Stimulated activated CD8-positive, alpha-beta memory T cell treated with anti-CD3 and anti-CD28 coated beads, Interleukin-7, amount 100 ng/mL, for 1 hour (primary cell): ENCODE measurements at places on chromosomes 2 and 18.

DNA sequence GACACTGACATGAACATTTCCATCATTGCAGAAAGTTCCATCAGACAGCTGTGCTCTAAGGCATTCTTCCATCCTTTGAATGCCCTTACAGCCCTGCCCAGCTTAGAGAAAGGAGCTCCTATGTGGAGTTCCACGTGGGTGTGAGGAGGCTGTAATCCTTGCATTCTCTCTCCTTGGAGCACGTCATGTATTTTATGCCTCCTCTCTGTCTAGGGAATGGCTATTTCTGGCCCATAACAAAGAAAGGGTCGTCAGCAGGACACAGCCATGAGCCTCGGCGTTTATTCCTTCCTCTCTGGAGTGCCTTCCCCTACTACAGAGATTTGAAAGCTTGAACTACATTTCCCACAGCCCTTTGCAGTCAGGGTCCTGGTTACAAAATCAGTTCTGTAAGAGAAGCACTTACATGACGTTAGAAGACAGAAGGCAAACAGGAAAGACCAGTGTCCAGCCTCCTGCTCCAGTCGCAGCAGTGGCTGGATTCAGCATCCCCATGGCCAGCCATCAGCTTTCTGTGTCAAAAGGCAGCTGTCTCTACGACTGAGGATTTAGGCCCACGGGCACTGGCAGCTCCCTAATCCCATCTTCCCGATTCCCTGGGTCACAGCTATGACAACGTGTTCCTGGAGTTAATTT, 234.9 kb downstream of the TFCP2L1 start:
- DNase-seq: no peak

- no peak for DNase-seq
Measured at GRCh38 chr2:229087267-229087666, 183.8 kb downstream of the PID1 start.

DNA sequence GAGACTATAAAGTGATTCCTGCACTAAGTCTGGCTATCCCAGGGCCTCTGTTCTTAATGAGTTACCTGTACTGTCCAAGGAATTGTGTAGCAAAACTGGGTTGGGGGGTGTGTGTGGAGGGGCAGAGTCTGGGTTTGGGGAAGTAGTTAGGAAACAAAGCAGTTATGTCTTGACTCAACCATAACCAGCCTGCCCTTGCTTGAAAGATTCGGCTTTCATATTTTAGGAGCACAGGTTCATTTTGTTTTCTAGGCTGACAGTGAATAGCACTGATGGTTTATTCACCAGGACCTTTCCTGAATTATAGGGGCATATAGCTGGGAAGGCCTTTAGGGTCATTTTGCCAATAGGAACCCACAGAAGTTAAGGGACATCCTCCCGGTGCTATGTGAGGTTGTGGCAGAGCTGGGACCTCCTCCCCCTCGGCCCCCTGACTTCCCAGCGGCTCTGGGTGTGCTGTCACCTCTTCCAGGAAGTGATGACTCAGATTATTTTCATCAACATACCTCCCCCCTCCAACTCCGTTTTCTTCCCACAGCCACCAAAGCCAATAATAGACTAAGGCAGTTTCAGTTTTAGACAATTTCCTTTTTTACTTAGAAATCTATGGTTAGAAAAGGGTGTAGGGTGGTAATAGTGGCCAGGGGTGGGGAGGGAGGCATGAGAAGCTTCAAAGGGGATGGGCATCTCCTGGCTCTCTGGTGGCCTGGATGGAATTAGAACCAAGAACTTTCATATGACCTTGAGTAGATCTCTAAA, 44.8 kb downstream of the SETBP1 start:
- peak; percentile 35 for DNase-seq

DNA sequence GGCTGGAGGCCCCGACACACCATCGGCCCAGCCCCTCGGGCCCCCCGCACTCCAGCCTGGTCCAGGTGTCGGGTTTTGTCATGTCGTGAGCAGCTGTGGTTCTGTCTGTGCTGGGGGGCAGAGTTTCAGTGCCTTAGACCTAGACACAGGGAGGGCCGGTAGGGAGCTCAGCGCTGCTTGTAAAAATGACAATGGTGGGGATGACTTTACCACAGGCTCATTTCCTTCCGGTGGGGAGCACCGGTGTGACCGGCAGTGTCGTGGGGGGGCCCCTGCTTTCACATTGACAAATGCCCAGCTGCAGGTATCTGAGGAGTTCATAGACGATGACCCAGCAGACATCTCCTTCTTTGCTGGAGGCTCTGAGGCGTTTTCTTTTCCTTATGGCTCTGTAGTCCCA, 66.9 kb downstream of the STK25 start:
- no peak for DNase-seq

DNA sequence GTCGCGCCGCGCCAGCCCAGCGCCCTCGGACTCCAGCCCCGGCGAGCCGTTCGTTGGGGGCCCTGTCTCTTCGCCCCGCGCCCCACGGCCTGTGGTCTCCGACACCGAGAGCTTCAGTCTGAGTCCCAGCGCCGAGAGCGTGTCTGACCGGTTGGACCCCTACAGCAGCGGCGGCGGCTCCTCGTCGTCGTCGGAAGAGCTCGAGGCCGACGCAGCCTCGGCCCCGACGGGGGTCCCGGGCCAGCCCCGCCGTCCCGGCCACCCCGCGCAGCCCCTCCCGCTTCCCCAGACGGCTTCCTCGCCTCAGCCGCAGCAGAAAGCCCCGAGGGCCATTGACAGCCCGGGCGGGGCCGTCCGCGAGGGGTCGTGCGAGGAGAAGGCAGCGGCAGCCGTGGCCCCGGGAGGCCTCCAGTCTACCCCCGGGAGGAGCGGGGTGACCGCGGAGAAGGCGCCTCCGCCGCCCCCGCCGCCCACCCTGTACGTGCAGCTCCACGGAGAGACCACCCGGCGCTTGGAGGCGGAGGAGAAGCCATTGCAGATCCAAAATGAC, 1.4 kb downstream of the PHLPP1 start:
- peak; percentile 5 for DNase-seq

DNA sequence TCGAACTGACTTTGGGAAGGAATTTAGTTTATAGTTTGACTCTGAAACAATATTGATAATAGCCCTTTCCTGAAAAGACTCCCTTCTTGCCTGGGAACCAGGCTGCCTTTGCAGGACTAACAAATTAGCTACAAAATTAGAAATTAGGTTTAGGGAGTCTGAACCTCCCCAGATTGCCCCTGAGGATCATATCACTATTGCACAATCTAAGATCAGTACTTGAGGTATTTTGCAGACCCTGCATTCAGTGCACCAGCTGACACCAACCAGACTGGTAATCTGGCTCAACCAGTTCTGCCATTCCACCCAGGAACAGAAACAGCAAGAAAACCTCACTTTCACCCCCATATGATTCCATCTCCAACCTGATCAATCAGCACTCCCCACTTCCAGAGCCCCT, 131.8 kb upstream of the GALNT5 start:
- no peak for DNase-seq

- no peak for DNase-seq
Measured at GRCh38 chr18:74116633-74117554, 30.7 kb downstream of the FBXO15 start.

DNA sequence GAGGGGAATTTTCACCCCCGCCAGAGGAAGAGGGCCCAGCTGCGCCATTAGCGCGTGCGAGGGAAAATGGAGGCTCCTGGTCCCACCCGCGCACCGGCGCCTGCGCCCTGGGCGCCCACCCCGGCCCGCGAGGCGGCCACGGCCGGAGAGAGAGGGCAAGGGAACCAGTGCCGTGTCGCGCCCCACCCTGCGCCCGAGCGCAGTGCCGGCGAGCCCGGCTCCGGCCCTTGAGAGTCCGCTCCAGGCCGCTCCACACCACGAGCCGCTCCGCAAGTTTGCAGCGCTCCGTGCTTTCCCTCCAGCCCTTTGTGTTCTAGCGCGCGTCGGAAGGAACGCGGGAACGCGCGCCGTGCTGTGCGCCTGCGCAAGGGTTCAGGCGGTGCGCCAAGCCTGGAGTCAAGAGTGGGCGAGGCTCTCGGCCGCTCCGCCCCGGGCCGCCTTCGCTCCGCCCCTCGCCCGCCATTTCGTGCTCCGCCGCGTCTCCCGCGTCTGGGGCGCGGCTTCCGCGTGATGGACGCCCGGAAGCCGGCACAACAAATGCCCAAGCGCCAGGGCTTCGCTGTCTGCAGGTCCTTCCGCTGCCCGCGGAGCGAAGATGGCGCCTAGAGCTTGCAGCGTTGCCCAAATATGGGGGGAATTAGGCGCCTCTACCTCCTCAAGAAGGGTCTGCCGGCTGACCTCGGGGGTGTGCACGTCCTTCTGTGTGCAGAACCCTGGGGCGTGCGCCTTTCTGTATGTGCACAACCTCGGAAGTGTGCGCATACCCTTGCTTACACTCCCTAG, 46.1 kb upstream of the PTMA start:
- peak; percentile 95 for DNase-seq

GRCh38 chr2:81481242-81481993, 1176.9 kb upstream of the LRRTM1 start:
- no peak for DNase-seq

DNA sequence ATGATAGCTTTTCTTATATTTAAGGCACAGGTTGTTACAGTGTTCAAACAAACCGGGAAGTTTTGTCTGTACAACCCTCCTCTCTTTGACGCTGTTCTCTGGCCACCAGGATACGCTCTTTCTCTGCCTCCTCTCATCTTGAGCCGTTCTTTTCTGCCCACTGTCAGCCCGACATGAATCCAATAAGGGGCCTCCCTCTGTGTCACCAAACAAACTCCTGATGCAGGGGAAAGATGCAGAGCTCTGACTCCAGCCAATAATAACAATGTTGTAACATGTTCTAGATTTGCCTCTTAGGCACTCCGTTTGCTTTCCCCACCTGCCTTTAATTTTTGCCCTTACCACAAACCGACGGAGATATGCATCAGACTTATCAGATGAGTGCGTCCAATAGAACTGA, 449.3 kb downstream of the SLC4A3 start:
- no peak for DNase-seq

DNA sequence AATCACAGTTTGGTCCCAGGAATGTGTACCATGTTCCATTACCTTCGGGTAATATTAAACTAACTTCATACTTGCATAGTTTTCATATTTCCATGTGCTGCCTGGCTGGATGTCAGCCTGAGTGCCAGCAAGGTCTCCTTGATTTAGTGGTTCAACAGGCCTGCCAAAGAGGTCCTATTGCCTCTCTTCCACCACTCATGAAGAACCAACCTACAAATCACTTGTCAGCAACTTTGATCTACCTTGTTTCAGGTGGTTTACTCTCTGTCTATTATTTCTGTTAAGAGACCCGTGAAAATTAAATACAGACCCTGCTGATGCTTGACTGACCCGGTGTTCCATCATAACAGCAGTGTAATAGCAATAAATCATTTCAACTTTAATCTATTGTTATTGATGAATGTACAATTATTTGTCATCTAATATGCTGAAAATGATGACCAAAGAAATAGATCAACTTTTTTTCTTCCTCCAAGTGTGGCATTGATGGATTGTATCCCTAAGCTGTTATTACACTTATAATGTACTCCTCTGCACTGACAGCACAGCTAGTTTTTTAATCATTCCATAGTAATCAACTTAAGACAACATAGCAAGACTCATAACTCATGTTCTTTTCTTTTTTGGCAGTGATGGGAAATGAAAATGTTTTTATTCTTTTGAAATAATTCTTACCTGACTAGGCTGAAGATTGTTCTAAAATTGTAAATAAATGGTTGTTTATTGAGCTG, 1220.2 kb upstream of the ACVR2A start:
- no peak for DNase-seq

DNA sequence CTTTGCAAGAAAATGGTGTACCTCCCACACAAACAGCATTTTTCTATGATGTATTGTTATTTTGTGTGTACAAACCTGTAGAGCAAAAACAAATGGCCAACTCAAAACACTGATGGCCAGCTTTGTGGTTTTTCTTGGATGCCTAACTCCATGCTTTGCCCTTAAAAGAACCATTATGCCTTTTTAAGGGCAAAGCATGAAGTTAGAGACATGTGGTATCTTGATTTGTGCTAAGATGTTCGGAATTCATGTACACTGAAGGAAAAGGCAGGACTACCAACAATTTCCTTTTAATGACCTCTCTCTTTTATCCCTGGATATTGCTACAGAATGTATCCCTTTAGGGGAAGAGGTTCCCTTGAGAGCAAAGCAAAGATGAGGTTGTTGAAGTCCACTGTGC, 273.6 kb downstream of the SCG2 start:
- no peak for DNase-seq

DNA sequence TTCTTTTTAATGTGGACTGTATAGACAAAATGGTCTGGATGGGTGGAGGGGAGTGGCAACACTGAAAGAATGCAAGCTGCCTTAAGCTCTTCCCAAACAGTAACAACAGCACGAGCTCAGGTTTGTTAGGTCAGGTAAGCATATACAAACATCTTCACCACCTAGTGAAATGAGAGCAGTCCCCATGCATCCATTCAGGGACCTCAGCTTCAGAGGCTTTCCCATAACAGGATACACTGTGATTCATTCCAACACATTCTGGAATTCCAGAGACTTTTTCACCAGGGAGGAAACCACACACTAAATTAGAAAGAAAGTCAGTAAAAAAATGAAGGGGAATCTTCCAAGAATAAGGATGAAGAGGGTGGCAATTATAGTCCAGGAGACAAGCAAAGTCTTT, 50.4 kb upstream of the BZW1 start:
- no peak for DNase-seq

DNA sequence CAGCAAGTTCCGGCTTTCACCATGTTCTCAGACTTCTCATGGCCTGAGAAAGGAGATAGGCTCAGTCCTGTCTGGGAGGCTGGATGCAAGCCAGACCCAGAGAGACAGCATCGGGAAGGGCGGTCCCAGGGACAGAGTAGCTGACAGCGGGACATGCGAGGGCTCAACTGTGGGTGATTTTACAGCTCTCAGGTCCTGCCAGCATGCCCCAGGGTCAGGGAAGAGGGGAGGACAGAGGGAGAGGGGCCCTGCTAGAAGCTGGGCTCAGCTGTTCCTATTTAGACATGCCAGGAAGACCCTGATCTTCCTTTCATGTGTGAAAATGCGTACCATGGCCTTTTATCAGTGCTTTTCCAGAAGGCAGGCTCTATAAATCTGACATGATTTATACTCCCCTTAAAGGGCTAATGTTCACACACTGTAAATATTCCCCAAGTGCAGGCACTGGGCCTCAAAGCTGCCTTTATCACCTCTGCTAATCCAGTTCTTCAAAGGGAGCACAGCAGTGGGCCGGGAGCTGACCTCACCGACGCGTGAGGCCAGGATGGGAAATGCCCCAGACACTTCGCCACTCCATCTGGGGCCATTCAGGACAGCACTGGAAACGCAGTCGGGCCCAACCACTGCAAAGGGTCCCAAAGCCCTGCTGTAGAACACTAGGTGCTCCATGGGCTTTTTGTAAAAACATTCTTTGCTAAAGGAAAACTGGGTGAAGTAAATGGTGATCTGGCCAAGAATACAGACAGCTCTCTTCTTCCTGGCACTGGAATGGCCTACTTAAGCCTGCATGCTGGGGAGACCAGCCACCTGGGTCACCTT, 96.1 kb upstream of the LMAN1 start:
- no peak for DNase-seq

- no peak for DNase-seq
Measured at GRCh38 chr2:102060047-102060446, 68.3 kb downstream of the IL1R2 start.

GRCh38 chr2:148745151-148745851, 100.8 kb downstream of the EPC2 start:
- no peak for DNase-seq

GRCh38 chr18:45589356-45590035, 25.8 kb upstream of the SLC14A2 start:
- DNase-seq: no peak

GRCh38 chr2:37619959-37620300, 51.5 kb downstream of the CDC42EP3 start:
- DNase-seq: no peak
